ENCODE measurements at places on chromosomes 5 and 9. TPM values are rescaled to one million over a fixed set of nuclear protein-coding genes. Genes with fewer than 3 reads are reported as not detected.

SLC27A6 gene
- not detected for total RNA-seq

DNA sequence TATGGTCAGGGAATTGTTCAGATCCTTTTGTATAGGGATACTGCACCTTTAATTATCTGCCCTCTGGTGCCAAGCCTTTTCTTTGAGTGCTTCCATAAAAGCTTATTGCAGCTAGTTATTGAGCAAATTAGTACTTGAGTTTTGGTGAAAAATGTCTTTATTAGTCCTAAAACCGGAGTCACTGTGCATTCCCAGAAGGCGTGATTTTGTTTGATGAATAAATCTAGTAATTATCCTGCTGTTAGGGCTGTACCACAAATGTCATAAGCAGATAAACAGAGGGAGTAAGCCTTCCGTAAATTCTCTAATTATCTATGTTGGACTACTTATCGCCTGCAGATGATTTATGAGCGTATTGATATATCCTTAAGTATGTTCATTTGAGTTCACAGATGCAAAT is 620.7 kb upstream of the ARRDC3 start:
- no peaks in the 10 kb centered on the region for H3K36me3 ChIP-seq
- no peak overlapping the region for H3K27ac ChIP-seq
- no peaks in the 10 kb centered on the region for H3K4me1 ChIP-seq
- no peaks in the 10 kb centered on the region for H3K27me3 ChIP-seq
- no peak for DNase-seq

PCDHA2 gene
- not detected for total RNA-seq

DNA sequence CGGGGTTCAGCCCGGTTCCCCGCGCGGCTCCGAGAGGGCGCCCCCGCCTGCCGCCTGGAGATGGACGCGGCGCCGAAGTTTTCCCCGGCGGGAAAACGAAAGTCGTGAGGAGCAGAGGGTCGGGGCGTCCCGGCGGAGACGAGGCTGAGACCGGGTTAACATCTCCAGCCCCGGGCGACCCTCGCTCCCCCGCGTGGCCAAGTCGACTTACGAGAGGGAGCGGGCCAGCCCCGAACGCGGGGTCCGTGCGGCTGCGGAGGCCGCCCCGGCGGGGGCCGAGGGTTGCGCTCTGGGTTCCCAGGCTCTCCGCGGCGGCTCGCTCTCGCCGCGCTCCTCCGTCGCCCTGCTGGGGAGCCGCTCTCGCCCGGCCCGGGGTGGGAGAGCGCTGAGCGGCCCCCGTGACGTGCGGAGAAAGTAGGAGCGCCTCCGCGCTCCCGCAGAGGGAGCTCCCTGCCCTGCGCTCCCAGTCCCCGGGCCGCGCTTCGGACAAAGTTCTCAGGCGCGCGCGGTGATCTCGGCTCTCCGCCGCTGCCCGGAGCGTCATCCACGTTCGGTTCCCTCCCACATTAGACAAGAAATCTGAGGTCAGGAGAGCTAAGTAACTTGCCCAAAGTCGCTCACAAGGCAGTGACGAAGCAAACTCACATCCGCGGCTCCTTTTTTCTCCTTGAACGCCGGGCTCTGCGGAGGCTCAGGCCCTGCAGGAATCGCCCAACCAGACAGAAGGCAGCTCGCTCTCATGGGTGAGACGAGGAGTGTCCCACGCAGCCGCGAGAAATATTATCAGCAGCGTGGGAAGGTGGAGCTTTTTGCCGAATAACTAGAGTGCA is 1.2 kb upstream of the GCNT4 start:
- peak overlapping the region; percentile 36 for H3K4me3 ChIP-seq
- peaks cover 37% of the 10 kb centered on the region for H3K4me1 ChIP-seq
- H3K27me3 ChIP-seq = peaks cover 15% of the 10 kb centered on the region
- H3K27ac ChIP-seq = peak overlapping the region; percentile 32
- no peaks in the 10 kb centered on the region for H3K36me3 ChIP-seq

GRCh38 chr5:69364850-69365249 is 4.5 kb downstream of the AK6 start:
- H3K27ac ChIP-seq = no peak overlapping the region
- peaks cover 12% of the 10 kb centered on the region for H3K4me1 ChIP-seq
- H3K27me3 ChIP-seq = no peaks in the 10 kb centered on the region
- peaks cover 26% of the 10 kb centered on the region for H3K36me3 ChIP-seq
- DNase-seq = no peak

C6 gene
- not detected for total RNA-seq

SOX30 gene
- 0.09 TPM for total RNA-seq

DNA sequence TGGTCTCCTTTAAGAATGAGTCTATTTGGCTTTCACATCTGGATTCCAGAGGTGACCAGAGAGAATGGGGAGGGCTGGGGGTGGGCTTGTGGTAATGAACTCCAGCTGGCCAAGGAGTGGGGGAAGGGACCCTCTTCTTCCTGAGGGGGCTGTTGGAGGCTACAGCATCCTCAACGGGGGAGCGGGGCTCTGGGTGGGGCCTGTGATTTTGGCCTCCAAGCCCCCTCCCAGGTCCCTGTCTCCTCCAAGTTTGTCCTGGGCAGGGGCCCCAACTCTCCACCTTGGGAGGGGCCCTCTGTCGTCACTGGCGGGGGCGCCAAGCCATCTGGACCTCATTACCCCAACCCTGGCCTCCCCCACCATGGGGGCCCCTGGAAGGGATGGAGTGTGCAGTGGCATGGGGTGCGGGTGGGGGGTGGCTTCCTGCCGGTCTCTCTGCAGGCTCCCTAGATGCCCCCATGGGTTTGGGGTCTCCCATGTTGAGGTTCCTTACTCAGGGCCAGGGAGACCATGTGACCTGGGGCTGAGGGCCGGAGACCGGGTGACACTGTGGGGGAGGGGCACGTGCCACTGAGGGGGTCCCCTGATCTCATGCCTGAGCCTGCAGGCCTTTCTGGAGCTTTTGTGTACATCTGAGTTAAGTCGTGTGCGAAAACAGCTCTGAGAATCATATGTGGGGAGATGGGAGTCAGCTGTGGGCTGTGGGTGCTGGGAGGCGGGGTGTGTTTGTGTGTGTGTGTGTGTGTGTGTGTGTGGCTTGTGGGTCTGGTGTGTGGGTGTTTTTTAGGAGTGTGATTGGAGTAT is 32.4 kb downstream of the GOLGA2 start:
- no peaks in the 10 kb centered on the region for H3K36me3 ChIP-seq
- H3K4me1 ChIP-seq = peaks cover 33% of the 10 kb centered on the region
- no peak overlapping the region for H3K27ac ChIP-seq
- no peak overlapping the region for H3K4me3 ChIP-seq

PCDHAC1 gene
- total RNA-seq = not detected

- no peak for DNase-seq
- no peak overlapping the region for H3K4me3 ChIP-seq
- peaks cover 49% of the 10 kb centered on the region for H3K36me3 ChIP-seq
- H3K27ac ChIP-seq = no peak overlapping the region
- no peaks in the 10 kb centered on the region for H3K27me3 ChIP-seq
Measured at GRCh38 chr9:128168731-128169308, 8.8 kb downstream of the BBLN start.

MRPL41 gene
- 17.9 TPM for total RNA-seq

DHFR gene
- total RNA-seq = 14.3 TPM

- no peak overlapping the region for H3K27ac ChIP-seq
- DNase-seq = no peak
- no peaks in the 10 kb centered on the region for H3K27me3 ChIP-seq
- no peak overlapping the region for H3K4me3 ChIP-seq
Measured at GRCh38 chr9:115263371-115264075, 145.6 kb upstream of the TNC start.

GRCh38 chr5:36778336-36778735 is 98.2 kb upstream of the NIPBL start:
- no peaks in the 10 kb centered on the region for H3K36me3 ChIP-seq
- H3K27me3 ChIP-seq = no peaks in the 10 kb centered on the region
- H3K4me3 ChIP-seq = no peak overlapping the region
- DNase-seq = no peak
- H3K27ac ChIP-seq = no peak overlapping the region

DNA sequence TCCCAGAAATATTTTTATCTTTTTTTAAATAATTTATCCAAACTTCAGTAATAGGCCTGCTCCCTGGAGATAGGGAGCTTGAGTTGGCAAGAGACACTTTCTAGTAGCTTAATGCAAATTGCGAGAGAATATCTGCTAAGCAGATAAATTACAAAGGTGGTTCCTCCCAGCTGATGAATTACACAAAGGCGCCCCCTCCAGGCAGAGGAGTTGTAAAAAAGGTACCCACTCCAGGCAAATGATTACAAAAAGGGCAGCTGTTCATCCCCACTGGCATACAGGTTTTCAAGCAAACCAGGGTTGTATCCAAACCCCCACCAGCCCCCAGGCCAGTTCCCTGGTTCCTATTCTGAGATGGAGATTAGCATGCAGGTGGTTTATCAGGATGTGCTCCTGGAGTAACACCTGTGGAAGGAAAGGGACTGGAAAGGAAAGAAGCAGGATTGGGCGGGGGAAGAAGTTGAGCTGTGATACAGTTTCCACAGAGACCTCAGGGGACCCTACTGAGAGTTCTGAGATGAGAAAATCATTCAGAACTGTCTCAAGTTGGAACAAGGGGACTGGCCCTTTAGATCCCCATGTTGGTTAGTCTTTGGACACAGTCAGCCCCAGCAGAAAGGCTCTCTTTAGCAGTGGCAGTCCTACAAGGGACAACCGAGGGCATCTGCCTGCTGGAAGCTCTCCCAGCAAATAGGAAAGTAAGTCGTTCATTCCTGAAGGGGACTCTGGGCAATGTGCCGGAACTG is 25.5 kb downstream of the ESM1 start:
- H3K4me1 ChIP-seq = no peaks in the 10 kb centered on the region
- no peak for DNase-seq
- no peak overlapping the region for H3K27ac ChIP-seq
- H3K36me3 ChIP-seq = no peaks in the 10 kb centered on the region

- H3K36me3 ChIP-seq = no peaks in the 10 kb centered on the region
- peaks cover 8% of the 10 kb centered on the region for H3K27me3 ChIP-seq
- peaks cover 10% of the 10 kb centered on the region for H3K4me1 ChIP-seq
- no peak for DNase-seq
Measured at GRCh38 chr9:125889112-125889475, 141.9 kb downstream of the PBX3 start.

LTC4S gene
- total RNA-seq = 3.5 TPM

DNA sequence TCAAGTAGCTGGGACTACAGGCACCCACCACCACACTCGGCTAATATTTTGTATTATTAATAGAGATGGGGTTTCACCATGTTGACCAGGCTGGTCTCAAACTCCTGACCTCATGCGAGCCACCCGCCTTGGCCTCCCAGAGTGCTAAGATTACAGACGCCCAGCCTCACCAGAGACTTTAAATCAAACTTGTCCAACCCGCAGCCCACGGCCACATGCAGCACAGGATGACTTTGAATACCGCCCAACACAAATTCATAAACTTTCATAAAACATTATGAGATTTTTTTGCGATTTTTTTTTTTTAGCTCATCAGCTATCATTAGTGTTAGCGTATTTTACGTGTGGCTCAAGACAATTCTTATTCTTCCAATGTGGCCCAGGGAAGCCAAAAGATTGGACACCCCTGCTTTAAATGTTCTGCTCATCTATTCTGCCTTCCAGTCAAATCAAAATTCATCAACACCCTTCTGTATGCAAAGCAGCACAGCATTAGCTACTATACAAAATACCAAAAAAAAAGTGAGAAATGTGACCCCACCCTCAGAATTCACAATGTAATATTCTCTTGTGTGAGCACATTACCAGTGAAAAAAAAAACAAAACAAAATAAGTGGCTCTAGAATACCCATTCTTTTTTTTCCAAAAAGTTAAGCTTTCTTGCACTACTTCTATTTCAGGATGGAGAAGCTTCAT is 42.7 kb upstream of the CDC42SE2 start:
- H3K27me3 ChIP-seq = no peaks in the 10 kb centered on the region
- H3K36me3 ChIP-seq = no peaks in the 10 kb centered on the region
- no peak overlapping the region for H3K27ac ChIP-seq

CCDC192 gene
- total RNA-seq = not detected

- H3K27ac ChIP-seq = no peak overlapping the region
- no peaks in the 10 kb centered on the region for H3K4me1 ChIP-seq
- DNase-seq = no peak
- no peak overlapping the region for H3K4me3 ChIP-seq
- no peaks in the 10 kb centered on the region for H3K27me3 ChIP-seq
Measured at GRCh38 chr5:87898574-87898973, 370.1 kb downstream of the TMEM161B start.

GRCh38 chr9:83669067-83669466 is 38.7 kb downstream of the UBQLN1 start:
- H3K27ac ChIP-seq = no peak overlapping the region
- no peaks in the 10 kb centered on the region for H3K4me1 ChIP-seq
- peaks cover 61% of the 10 kb centered on the region for H3K36me3 ChIP-seq
- DNase-seq = no peak

CCL27 gene
- not detected for total RNA-seq

DNA sequence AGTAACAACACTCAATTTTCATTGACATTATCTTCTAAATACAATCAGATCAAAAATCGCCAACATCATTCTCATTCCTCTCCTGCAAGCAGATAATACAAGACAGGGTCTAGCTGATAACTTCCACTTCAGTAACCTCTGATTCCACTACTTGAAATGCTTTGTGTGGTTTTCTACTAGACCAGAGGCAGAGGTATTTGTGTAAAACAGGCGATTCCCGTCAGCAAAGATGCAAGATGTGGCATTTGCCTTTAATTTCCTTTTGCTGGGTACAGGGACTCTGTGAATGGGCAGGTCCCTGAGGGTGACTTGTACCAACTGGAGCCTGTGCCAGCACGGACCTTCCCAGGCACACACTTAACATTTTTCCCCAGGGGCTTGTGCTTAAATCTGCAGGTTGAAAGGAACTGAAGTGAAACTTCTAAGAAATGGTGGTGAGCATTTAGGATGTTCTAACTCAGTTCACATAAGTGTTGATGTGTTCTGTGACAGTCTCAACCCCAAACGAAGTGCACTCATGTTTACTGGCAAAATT is 625.5 kb upstream of the WWC1 start:
- no peak for DNase-seq
- no peak overlapping the region for H3K27ac ChIP-seq
- H3K36me3 ChIP-seq = no peaks in the 10 kb centered on the region

SGCD gene
- 0.32 TPM for total RNA-seq

- peaks cover 27% of the 10 kb centered on the region for H3K4me1 ChIP-seq
- DNase-seq = peak; percentile 34
- peak overlapping the region; percentile 20 for H3K27ac ChIP-seq
- H3K36me3 ChIP-seq = no peaks in the 10 kb centered on the region
- H3K4me3 ChIP-seq = peak overlapping the region; percentile 80
Measured at GRCh38 chr5:74640954-74641734, 616 bp upstream of the ENC1 start.

CDO1 gene
- total RNA-seq = not detected

PRRC2B gene
- total RNA-seq = 275 TPM

GRCh38 chr5:26386532-26386931 is 651.9 kb downstream of the CDH9 start:
- DNase-seq = no peak

DNA sequence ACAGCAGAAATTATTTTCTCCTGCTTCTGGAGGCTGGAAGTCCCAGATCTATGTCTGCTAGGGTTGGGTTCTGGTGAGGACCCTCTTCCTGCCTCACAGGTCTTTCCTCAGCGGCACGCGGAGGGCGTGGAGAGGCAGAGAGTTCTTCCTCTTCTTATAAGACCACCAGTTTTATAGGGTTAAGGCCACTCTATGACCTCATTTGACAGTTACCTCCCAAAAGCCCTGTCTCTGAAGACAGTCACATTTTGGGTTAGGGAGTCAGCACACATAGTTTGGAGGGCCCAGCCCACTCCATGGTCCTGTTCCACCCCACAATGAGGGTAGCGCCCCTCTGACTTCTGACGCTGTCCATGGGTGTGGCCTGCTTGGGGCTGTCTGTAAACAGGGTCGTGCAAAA is 46.7 kb downstream of the TRIP13 start:
- no peak overlapping the region for H3K4me3 ChIP-seq
- no peak overlapping the region for H3K27ac ChIP-seq
- H3K27me3 ChIP-seq = no peaks in the 10 kb centered on the region

GRCh38 chr5:134555890-134556311 is 30.4 kb downstream of the JADE2 start:
- peak overlapping the region; percentile 69 for H3K27ac ChIP-seq
- H3K4me1 ChIP-seq = peaks cover 47% of the 10 kb centered on the region
- H3K36me3 ChIP-seq = peaks cover 51% of the 10 kb centered on the region
- peak; percentile 91 for DNase-seq

All from natural killer cell (primary cell).